Activated T-helper 2 cell treated with anti-CD3 and anti-CD28 coated beads, Interferon-gamma antibody, Interleukin-2, Interleukin-4, amounts not matched to agents 10 μg/mL and 5 μg/mL and 100 μg/mL, durations not matched to agents 14 hours and 24 hours and 36 hours (primary cell): ENCODE measurements at places on chromosomes 5 and 9. TPM values are rescaled to one million over a fixed set of nuclear protein-coding genes. Genes with fewer than 3 reads are reported as not detected.

DNA sequence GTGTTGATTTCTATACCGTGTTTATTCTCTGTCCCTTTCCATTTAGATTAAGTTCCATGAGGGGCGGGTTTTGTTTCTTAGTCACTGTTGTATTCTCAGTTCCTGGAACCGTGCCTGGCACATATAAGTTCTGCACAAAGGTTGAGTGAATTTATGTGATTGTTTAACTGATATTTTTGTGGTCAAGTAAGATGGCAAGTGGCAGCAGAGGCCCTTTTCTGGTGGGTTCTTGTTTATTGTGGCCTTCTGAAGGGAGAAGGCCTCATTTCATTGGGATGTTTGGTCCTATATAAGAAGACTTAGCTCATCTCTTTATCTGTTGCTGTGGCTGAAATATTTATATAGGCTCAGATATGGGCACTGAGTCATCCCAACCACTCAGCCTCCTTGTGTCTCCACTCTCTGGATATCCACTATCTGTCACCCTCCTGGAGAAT, 262.5 kb downstream of the PSAT1 start:
- no peak for DNase-seq

GRCh38 chr5:141431286-141431685, 979 bp downstream of the PCDHGA12 start:
- DNase-seq, result no peak

The GLRX gene
- 14.9 and 18.5 TPM in 2 replicates for total RNA-seq

GRCh38 chr5:181164076-181164952, 16.9 kb downstream of the OR2V2 start:
- DNase-seq, result no peak

- DNase-seq, result no peak
Observed at GRCh38 chr5:133274597-133274935, 222.8 kb downstream of the HSPA4 start.

GRCh38 chr9:126474786-126475485, 138.8 kb upstream of the LMX1B start:
- no peak for DNase-seq

DNA sequence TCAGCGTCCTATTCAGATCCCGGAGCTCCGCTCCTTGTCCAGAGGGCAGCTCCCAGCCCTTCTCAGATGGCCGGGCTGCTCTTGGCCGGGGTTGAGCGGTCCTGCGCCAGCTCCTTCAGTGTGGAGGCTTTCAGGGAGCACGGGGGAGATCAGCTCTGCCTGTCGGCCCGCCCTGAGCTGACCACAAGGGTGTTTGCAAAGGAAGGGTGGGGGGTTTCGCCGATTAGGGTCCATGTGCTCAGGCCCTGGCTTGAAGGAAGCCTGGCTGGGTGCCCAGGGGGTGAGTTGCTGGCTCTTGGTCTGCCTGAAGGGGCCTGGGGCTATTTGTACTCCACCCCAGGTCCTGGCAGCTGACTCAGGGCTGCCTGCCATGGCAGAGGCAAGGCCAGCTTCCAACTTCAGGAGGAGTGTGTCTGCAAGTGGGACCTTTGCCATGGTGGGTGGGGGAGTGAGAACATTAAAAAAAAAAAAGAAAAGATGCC, 250.1 kb upstream of the KLF4 start:
- DNase-seq, result no peak

GRCh38 chr9:110261632-110262031, 5.3 kb upstream of the TXN start:
- no peak for DNase-seq

- no peak for DNase-seq
Observed at GRCh38 chr5:17925276-17925675, 291.0 kb downstream of the TAF11L14 start.

DNA sequence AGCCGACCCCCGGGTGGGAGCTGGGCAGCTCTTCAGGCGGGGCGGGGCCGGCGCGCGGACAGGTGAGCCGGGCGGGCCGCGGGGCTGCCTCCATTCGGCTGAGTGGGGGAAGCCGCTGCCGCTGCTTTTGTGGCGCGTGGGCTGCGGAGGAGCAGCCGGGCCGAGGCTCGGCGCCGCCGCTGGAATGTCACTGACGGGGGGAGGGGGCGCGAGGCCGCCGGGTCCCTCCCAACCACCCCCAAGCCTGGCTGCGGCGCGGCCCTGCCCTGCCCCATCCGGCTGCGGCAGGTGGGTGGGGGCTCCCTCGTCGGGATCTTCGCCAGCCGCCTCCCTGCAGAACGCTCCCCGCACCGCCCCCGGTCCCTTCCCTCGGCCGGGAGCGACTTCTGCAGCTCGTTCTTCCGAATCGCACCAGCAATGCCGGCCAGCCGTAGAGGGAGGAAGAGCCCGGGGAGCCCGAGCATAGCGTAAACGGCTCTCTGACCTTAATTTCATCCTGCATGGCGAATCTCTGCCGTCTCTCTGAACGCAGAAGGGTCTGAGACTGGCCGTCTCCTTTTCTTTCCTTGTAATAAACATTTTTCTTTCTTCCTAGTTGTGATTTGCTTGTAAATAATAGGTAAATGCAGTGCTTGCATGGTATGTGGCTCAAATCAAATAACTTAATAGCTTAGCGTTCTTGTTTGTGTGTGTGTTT, 505 bp downstream of the SPTAN1 start:
- peak; percentile 60 for DNase-seq

- DNase-seq, result no peak
Observed at GRCh38 chr9:38293022-38293421, 99.5 kb upstream of the ALDH1B1 start.

The LRRC70 gene
- total RNA-seq, result 0.46 and 1.1 TPM in 2 replicates

GRCh38 chr5:73654171-73654811, 28.3 kb downstream of the ARHGEF28 start:
- DNase-seq, result no peak

DNA sequence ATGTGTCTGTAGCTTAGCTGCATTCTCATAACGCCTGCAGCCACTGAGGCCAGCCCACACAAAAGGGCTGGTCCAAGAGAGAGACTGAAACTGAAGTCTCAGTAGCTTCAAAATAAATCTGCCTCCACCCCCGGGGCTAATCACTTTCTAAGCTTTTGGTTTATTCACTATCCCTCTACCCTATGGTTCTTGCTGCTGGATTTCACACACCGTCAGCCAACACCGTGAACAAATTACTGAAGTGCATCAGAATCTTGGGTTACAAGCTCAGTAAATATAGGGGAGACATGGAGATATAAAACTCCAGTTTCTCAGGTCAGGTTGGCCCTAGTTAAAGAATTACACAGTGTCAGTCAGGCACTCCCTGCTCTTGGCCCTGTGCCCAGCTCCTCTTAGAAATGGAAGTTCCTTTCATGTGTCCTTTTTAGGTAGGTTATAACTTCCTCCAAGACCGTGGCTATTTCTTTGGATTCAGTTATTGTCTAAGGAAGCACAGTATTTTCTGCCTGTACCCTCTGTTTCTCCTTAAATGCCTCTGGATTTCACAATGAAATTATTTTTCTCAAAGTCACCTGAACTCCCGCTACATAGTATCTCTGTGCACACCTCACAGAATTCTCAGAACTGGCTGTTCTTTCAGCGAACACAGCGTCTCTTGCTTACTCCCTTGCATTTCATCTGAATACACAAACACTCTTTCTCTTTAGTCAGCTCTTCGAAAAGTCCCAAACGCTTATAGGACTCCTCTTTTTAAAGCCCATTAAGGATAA, 112.5 kb downstream of the FAM174A start:
- DNase-seq, result no peak

The MFAP3 gene
- 17.1 and 21.8 TPM in 2 replicates for total RNA-seq

GRCh38 chr9:111349766-111350165, 19.7 kb upstream of the OR2K2 start:
- DNase-seq, result no peak

- DNase-seq, result no peak
Observed at GRCh38 chr9:133716564-133717112, 21.5 kb downstream of the SARDH start.

GRCh38 chr9:124507880-124508423, 753 bp upstream of the NR5A1 start:
- no peak for DNase-seq

- no peak for DNase-seq
Observed at GRCh38 chr5:135019314-135019713, 14.7 kb downstream of the PITX1 start.

DNA sequence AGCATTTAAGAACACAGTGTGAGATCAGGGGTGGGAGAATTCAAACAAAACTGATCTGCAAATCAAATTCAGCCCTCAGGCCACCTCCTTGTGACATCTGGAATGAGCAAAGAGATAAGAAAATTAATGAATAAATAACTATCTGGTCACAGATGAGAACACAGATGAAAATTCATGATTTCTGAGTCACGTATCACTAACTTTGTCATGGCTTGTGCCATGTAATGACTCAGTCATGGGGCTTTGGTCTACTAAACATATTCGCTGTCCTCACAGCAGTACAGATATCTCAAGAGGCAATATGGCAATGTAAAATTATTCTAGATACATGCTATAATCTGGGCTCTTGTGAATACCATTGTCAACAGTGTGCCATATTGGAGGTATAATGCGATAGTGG, 274.4 kb downstream of the MAN2A1 start:
- no peak for DNase-seq

DNA sequence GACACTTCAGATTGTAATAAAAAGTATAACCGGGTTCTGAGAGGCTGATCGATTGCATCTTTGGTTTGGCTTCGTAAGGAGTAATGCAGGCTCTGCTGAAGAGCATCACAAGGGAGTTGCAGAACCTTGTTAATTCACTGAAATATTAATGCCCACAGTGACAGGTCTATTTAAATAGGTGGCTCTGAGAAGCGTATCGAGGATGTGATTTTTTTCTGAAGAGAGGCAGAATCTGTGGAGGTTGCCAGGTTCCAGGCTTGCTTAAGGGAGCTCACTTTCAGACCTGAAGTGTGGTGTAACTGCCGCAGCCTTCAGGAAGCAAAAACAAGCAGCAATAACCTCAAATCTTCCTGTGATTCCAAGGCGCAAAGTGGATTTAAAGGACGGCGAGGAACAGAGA, 80.3 kb downstream of the ANKRD33B start:
- no peak for DNase-seq

DNA sequence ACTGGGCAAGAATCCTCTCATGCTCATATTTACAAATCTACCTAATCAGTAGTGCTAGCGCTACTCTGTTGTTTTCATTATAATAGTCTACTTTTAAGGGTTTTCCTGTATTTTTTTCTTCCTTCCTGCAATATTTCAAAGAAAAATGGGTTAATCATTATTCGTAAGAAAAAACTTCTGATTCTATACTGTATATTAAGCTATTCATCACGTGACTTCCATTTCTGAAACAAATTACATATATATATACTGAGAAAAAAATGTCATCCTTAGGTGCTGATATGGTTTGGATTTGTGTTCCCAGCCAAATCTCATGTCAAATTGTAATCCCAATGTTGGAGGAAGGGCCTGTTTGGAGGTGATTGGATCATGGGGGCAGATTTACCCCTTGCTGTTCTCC, 197.0 kb downstream of the FBXL17 start:
- DNase-seq, result no peak

The CDKN2B-AS1 gene
- 0.82 and 1.1 TPM in 2 replicates for total RNA-seq
